Liver (tissue), 10 donors: ENCODE measurements at places on chromosomes 11 and 22. TPM values are rescaled to one million over a fixed set of nuclear protein-coding genes. Genes with fewer than 3 reads are reported as not detected.
A peak's percentile ranks its signal among the peaks of the same experiment; 100 is the strongest.

- DNase-seq: no peak
- no peak overlapping the region for H3K4me3 ChIP-seq
- H3K27me3 ChIP-seq: no peaks in the 10 kb centered on the region
- no peaks in the 10 kb centered on the region for H3K36me3 ChIP-seq
- H3K27ac ChIP-seq: no peak overlapping the region
Observed at GRCh38 chr11:78379039-78379670, 38.5 kb downstream of the GAB2 start.

The OR8A1 gene
- not detected for polyA plus RNA-seq

DNA sequence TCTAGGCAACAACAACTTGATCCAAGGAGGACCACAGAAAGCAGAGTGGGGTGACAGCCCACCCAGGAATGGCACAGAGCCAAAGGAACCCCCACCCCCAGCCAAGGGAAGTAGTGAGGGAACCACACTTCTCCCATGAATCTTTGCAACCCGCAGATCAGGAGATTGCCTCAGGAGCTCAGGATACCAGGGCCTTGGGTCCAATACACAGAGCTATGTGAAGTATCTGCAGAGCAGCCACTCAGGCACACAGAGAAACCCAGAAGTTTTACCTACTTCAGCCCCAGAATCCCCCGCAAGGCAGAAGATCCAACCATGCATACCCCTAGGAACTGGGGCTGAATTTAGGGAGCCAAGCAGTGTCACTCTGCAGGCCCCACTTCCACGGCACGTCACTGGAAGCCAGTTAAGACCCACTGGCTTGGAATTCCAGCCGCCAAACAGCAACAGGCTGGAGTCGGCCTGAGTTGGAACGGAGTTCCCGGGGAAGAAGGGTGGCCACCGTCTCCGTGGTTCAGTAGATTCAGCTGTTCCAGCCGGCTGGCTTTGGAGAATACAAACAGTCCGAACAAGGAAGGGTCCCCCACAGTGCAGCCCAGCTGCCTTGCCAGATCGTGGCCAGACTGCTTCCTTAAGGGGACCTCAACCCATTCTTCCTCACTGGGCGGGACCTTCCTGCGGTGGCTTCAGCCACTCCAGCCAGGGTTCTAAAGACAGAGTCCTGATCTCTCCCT is 174.1 kb downstream of the TTC28 start:
- no peak for DNase-seq
- H3K4me3 ChIP-seq: no peak overlapping the region
- no peaks in the 10 kb centered on the region for H3K4me1 ChIP-seq
- no peaks in the 10 kb centered on the region for H3K27me3 ChIP-seq
- H3K27ac ChIP-seq: no peak overlapping the region
- H3K36me3 ChIP-seq: no peaks in the 10 kb centered on the region

DNA sequence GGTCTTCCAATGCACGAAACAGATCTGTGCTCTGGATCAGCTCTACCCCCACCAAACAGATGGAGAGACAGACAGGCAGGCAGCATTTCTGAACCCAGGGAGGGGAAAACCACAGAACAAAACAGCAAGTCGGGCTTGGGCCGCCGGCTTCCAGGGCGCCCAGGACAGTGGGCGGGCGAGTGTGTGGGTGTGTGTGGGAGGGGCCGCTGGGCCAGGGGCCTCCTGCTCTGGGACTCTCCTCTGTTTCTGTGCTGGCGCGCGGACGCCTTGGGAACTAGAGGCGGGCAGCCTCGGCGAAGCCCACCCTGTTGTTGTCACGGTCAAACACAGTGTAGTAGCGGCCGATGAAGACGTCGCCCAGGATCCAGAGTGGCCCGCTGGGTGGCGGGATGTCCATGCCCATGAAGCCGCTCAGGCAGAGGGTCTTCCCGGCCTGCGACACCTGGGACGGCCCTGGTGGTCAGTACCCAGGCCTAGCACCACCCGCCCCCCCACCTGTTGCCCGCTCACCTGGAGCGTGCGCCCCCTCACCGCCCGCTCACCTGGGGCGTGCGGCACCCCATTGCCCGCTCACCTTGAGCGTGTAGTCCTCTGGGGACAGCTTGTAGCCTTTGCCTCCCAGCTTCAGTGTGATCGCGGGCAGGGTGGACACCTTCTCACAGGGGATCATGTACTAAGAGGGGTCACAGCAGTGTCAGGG is 3.0 kb upstream of the IFITM10 start:
- H3K27ac ChIP-seq: no peak overlapping the region
- H3K36me3 ChIP-seq: peaks cover 24% of the 10 kb centered on the region
- no peaks in the 10 kb centered on the region for H3K27me3 ChIP-seq
- no peak for DNase-seq
- no peak overlapping the region for H3K4me3 ChIP-seq

DNA sequence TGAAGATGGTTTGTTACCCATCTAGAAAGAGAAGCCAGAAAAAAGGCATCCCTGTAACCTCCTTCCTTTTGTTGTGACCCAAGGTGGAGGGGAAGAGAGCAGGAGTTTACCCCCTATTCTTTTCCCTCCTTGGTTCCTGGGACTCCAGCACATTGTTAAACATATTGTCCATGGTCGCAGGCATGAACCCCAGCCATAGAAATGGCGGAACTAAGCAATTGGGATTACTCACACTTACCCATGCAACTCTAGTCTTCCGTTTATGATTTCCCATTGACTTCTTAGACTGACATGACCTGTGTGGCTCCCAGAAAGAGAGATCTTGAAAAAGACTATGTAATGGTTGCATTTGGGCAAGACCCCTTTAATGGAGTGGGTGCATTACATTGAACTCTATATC is 45.4 kb downstream of the OR4C46 start:
- no peak for DNase-seq
- H3K27ac ChIP-seq: no peak overlapping the region
- no peaks in the 10 kb centered on the region for H3K36me3 ChIP-seq
- H3K4me3 ChIP-seq: no peak overlapping the region
- H3K27me3 ChIP-seq: no peaks in the 10 kb centered on the region
- no peaks in the 10 kb centered on the region for H3K4me1 ChIP-seq

GRCh38 chr11:35237860-35238715 is 99.1 kb downstream of the CD44 start:
- H3K4me1 ChIP-seq: no peaks in the 10 kb centered on the region
- H3K27ac ChIP-seq: no peak overlapping the region
- peak; percentile 48 for DNase-seq
- no peak overlapping the region for H3K4me3 ChIP-seq
- H3K36me3 ChIP-seq: no peaks in the 10 kb centered on the region

GRCh38 chr11:118913411-118914125 is 12.2 kb downstream of the BCL9L start:
- peak overlapping the region; percentile 76 for H3K27ac ChIP-seq
- peaks cover 36% of the 10 kb centered on the region for H3K4me1 ChIP-seq
- H3K4me3 ChIP-seq: no peak overlapping the region
- H3K27me3 ChIP-seq: no peaks in the 10 kb centered on the region

GRCh38 chr11:64238076-64238475 is 2.8 kb upstream of the FKBP2 start:
- H3K36me3 ChIP-seq: no peaks in the 10 kb centered on the region
- peaks cover 58% of the 10 kb centered on the region for H3K4me1 ChIP-seq
- no peak for DNase-seq
- H3K27me3 ChIP-seq: no peaks in the 10 kb centered on the region

The PLAAT4 gene
- 65.9 TPM for polyA plus RNA-seq

DNA sequence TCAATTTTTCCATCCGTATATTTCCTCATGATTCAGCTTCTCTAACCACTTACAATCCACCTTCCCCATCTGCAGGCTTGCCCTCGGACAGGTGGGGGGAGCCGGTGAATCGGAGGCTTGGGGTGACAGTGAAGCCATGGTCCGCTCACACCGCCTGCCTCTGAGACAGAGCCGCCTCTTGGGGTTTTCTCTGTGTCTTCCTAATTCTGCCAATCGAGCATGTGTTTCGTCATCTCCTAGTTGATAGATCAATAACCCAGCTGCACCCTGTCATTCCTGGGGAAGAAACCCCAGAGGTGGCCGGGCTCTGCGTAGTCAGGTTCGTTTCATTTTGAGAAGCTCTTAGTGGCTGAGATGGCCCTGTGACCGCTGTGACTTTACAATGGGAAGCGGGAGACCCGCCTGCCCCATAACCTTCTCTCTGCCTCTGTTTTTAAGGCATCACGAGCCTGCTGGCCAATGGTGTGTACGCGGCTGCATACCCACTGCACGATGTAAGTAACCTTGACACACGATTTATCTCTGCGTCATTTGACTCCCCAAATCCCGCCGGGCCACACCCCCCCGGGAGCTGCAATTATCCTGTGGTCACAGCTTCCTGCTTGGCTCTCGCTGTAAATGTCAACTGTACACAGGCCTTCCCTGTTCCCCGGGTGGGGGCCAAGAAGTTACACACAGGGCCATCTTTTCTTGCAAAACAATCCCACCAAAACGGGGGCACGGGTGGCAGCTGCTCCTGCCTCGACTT is 33.3 kb downstream of the ANO1 start:
- H3K27me3 ChIP-seq: no peaks in the 10 kb centered on the region
- H3K27ac ChIP-seq: peak overlapping the region; percentile 40

DNA sequence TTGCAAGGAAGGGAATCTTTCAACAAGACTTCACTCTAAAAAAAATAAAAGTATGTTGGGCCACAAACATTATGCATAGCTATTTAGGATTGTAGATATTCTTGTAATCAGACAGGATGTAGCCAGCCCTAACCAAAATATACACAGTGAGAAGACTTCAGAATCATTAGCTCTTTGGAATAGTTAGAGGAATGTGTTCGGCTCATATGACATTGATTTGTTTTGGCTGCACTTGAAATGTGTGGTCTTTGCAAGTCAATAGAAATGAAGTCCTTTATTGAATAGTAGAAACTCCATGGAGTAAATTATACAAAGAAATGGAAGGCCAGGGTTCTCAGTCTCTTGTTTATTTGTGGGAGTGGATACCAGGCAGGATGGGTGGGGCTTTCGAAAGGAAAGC is 692.1 kb downstream of the NTM start:
- H3K27ac ChIP-seq: no peak overlapping the region
- peaks cover 3% of the 10 kb centered on the region for H3K27me3 ChIP-seq
- no peak for DNase-seq

The PGR gene
- 0.16 TPM for polyA plus RNA-seq

DNA sequence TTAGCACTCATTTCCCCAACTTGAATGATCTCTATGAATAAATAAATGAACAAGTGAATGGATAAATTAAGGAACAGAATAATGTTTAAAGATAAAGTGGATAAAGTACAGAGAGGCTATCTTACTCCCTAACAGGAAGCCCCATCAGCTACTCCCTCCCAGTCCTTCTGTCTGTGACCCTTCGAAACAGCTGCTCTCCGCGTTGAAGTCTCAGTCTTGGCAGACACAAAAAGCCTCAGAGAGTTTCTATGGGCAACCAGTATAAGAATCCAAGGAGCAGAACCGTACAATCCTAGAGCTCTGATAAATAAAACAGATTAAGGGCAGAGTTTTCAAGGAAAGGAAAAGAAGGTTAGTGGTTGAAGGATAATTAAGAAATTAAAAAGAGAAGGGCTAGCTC is 35.0 kb downstream of the GUCY1A2 start:
- H3K4me1 ChIP-seq: no peaks in the 10 kb centered on the region
- H3K36me3 ChIP-seq: no peaks in the 10 kb centered on the region
- no peaks in the 10 kb centered on the region for H3K27me3 ChIP-seq
- no peak overlapping the region for H3K4me3 ChIP-seq

GRCh38 chr22:33126881-33127280 is 68.7 kb upstream of the SYN3 start:
- H3K27ac ChIP-seq: no peak overlapping the region
- H3K4me3 ChIP-seq: no peak overlapping the region
- no peaks in the 10 kb centered on the region for H3K27me3 ChIP-seq
- H3K4me1 ChIP-seq: no peaks in the 10 kb centered on the region
- no peaks in the 10 kb centered on the region for H3K36me3 ChIP-seq

DNA sequence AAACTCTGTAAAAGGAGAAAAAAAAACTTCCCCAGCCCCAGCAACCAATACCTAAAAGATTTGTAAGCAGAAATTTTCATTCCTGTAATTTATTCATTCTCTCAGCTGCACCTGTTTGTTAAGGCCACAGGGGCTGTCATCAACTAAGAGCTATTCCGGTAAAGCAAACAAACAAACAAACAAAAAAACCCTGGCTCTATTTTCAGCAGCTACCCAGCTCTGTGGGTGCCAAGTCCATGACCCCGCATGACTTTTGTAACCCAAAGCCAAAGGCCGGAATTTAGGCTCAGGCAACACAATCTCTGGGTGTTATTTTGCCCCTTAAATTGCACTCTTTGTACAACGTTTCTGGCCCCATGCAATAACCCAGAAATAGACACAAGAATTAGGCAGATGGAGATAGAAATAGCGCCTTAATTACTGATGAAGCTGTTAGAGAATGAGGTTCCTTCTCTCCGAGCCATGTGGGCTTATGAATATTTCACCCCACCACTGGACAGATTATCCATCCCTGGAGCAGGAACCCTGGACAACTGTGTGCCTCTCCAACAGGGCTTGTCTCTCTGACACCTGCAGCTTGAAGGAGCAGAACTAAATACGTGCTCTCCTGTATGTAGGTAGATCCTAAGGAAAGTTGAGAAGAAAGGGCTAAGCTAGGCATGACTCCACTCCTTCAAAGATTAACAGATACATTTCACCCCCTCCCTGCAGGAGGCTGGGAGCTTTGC is 29.4 kb downstream of the APOL6 start:
- H3K4me3 ChIP-seq: no peak overlapping the region
- H3K27ac ChIP-seq: peak overlapping the region; percentile 60
- no peaks in the 10 kb centered on the region for H3K27me3 ChIP-seq
- peaks cover 4% of the 10 kb centered on the region for H3K4me1 ChIP-seq
- no peak for DNase-seq
- H3K36me3 ChIP-seq: no peaks in the 10 kb centered on the region

GRCh38 chr11:71995726-71996291 is 2.9 kb upstream of the IL18BP start:
- no peak for DNase-seq
- H3K27me3 ChIP-seq: no peaks in the 10 kb centered on the region
- no peak overlapping the region for H3K27ac ChIP-seq
- peaks cover 4% of the 10 kb centered on the region for H3K4me1 ChIP-seq
- no peak overlapping the region for H3K4me3 ChIP-seq

DNA sequence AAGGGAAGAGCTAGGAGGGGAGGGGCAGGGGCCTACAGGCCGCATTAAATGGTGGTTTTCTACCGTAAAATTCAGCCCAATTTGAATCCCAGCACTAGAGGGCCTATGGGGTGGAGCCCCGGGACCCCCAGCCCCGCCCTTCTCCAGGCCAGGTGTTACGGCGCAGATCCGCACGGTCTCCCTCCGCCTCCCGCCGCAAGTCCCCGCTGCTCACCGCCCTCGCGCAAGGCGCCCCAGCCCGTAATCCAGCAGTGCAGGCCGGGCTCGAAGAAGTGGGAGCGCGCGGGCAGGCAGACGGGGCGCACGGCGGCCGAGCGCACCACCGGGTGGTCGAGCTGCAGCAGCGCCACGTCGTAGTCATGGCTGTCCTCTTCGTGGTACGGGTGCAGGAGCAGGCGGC is 17.3 kb downstream of the KCTD17 start:
- no peak overlapping the region for H3K27ac ChIP-seq
- H3K4me3 ChIP-seq: no peak overlapping the region
- no peaks in the 10 kb centered on the region for H3K4me1 ChIP-seq
- DNase-seq: no peak
- H3K36me3 ChIP-seq: peaks cover 3% of the 10 kb centered on the region

- peaks cover 31% of the 10 kb centered on the region for H3K36me3 ChIP-seq
- H3K4me1 ChIP-seq: no peaks in the 10 kb centered on the region
Observed at GRCh38 chr22:40425082-40425481, 54.7 kb downstream of the SGSM3 start.

The ESAM gene
- polyA plus RNA-seq: 15.6 TPM

GRCh38 chr11:3163241-3163981 is 1.7 kb downstream of the OSBPL5 start:
- H3K27ac ChIP-seq: no peak overlapping the region
- H3K4me3 ChIP-seq: no peak overlapping the region
- H3K4me1 ChIP-seq: no peaks in the 10 kb centered on the region
